Endothelial cell (in vitro differentiated cells): ENCODE measurements at places on chromosomes 5 and 9. TPM values are rescaled to one million over a fixed set of nuclear protein-coding genes. Genes with fewer than 3 reads are reported as not detected.

FOXI1 gene
- total RNA-seq, result 2.2 TPM

RGS7BP gene
- total RNA-seq, result 0.23 TPM

IFNA16 gene
- not detected for total RNA-seq

ZNF484 gene
- total RNA-seq, result 12.4 TPM

FBN2 gene
- total RNA-seq, result 106 TPM

AGXT2 gene
- total RNA-seq, result not detected

CCDC192 gene
- total RNA-seq, result 0.26 TPM
